ENCODE measurements at places on chromosomes 7 and 10.

DNA sequence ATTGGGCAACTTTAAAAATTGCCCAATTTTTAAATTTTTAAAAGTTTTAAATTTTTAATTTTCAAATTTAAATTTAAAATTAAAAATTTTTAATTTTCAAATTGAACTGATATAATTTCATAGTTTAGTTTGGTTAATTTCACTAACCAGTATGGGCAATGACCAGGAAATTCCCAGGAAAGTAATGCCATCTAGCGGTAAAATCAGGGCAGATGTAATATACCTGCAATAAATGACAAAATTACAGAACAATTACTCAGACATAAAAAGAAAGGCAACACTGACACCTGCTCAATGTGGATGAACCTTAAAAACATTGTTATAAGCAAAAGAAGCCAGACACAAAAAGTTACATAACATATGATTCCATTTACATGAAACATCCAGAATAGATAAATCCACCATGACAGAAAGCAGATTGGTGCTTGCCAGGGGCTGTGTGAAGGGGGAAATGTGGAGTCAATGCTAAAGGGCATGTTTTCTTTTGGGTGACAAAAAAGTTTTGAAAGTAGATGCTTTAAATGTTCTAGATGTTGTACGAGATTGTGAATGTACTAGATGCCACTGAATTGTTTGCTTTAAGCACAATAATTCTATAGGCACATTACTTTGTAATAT lies 28.6 kb upstream of the SLC16A12 start:
- peak; percentile 55 for DNase-seq

DNA sequence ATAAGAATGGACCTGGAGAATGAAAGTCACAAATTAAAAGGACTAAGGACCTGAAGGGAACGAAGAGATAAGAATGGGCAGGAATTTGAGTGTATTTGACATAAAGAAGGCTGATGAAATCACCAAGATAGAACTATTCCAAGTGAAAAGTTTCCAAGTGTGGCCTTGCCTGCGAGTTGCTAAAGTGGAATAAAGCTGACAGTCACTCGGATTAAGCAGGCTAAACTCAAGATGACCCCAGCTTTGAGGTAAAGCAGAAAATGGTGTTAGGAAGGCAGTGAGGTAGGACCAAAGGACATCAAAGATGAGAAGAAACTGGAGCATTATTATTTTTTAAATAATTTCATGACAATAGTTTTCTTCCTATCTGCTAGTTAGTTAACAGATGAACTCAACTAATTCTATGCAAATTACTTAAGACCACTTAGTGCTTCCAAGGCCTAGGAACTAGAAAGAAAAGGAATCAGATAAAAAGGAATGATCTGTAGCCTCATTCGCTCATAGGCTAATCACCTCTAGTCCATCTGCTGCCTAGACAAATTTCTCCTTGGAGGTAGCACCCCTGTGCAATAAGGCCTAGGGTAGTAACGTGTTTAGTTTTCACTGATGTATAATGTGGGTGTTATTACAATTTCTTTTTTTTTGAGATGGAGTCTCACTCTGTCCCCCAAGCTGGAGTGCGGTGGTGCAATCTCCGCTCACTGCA lies 34.5 kb downstream of the EZH2 start:
- DNase-seq: no peak

GRCh38 chr10:76665029-76665428 lies 972.6 kb downstream of the KCNMA1 start:
- DNase-seq: no peak

DNA sequence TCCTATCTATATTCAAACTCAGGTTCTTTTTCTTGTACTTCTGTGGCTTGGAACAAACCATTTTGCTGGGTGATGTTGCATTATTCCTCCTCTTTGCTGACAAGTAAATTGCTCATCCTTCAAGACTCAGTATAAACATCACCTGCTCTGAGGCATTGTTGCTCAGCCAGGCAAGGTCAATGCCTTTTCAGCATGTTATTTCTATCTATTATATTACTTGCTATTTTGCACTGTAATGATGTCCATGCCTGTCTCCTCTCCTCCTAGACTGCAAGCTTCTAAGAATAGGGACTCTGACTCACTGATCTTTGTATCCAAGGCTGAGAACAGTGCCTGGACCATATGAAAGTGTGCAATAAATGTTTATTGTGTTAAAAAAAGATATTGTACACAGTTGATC lies 293.8 kb downstream of the RNLS start:
- no peak for DNase-seq

- no peak for DNase-seq
These were observed 14.6 kb downstream of the SLC35B4 start for GRCh38 chr7:134302120-134302519.

DNA sequence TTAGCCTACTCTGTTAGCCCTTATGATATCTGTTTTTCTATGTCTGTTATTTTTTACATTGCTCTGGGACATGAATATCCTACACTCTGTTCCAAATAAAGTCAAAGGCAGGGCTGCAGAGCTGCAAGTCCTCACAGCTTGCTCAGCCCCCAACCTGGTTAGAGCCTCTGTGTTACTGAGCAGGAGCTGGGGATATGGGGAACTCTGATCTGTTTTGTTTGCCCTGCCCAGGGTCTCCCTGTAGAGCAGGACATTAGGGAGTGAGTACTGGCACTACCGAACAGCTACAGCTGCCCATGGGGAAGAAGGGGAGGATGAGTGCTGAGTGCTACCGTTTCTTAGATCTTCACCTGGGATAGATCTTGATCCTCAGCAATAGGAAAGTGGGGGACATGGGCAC lies 32.8 kb upstream of the FGL2 start:
- DNase-seq: no peak

DNA sequence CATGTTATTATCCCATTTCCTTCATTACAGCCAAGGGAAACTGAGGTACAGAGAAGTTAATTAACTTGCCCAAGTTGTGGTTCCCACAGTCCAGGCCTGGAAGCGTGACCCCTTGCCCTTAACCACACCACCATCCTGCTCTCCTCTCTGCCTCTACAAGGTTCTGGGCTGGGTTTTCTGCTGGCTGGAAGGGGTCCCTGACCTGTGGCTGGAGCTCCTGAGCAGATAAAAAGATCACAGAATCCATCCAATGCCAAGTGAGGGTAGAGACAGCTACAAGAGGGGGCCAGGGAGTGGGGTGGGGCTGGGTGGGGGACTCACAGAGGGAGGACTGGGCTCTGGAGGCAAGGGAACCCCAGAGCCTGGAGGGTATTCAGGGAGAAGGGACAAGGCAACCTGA lies 9.7 kb downstream of the ASB10 start:
- no peak for DNase-seq

Data from HTR-8/SVneo (cell line).